Activated CD8-positive, alpha-beta memory T cell treated with anti-CD3 and anti-CD28 coated beads for 24 hours (primary cell): ENCODE measurements at places on chromosomes 12 and 14.

GRCh38 chr12:2682296-2683251, 112.2 kb upstream of the FKBP4 start:
- no peak for DNase-seq

- DNase-seq = no peak
These were observed 838 bp downstream of the LRIG3 start for GRCh38 chr12:58919231-58920101.

DNA sequence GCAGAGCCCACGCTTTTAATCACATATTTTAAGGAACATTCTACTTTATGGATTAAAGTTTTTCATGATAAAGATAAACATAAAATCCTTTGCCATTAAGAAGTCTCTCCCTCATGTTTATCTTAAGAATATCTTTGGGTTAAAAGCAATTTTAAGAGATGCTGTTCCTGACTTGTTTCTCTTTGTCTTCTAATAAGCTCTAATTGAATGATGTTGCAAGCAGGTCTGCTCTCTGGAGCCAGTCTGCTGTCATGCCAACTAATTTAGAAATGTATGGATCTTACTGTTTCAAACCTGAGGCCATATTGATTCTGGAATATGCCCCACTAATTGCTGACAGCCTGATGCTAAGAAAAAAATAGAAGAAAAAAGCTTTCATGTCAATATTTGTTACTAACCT, 173.6 kb downstream of the TTC8 start:
- DNase-seq = no peak

DNA sequence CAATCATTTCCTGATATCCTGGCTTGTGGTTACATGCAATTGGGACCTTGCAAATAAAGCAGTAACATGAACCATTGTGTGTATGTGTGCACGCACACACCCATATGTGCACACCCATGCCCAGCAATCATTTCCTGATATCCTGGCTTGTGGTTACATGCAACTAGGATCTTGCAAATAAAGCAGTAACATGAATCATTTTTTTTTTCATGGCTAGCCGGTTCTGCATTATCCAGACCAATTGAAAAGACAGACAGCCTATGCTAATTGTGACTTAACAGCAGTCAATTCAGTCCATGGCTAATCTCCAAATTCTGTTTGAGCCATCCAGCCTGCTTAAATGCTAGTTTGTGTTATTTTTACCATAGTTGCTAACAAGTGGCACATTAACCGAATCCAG, 134.3 kb downstream of the TTC7B start:
- no peak for DNase-seq

DNA sequence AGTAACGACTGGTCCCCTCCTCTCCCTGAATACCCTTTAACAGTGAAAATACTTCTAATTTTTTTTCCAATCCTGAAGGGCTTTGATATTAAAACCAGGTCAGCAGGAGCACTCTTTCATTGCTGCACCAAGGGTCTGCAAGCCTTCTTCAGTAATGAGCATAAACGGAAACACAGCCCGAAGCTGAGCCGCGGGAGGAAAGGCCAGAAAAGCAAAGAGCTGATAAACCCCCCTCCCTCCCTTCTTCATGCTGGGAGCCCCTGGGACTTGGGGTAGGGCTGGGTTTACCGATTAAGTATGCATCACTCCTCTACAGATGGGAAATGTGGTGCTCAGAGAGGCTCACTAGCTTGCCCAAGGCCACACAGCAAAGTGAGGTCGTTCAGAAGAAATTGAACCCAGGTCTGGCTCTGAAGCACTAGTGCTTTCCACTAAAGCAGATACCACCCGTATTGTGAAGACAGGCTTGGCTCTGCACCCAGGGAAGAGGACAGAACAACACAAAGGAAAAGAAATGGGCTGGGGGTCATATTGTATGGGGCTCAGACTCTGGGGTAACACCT, 128.8 kb downstream of the GLT1D1 start:
- no peak for DNase-seq

GRCh38 chr12:113461666-113462065, 10.0 kb downstream of the LHX5 start:
- DNase-seq = no peak
